Left ventricle myocardium superior (tissue), 1 donor: ENCODE measurements at places on chromosomes 11 and 22. TPM values are rescaled to one million over a fixed set of nuclear protein-coding genes. Genes with fewer than 3 reads are reported as not detected.

GRCh38 chr22:30989474-30989873 is 20.4 kb downstream of the TUG1 start:
- no peak for DNase-seq

GRCh38 chr11:97993562-97993961 is 1027.2 kb upstream of the CNTN5 start:
- no peak for DNase-seq

- DNase-seq, result no peak
These were observed 266.3 kb downstream of the DDX10 start for GRCh38 chr11:108931168-108931567.

GRCh38 chr11:10632483-10632882 is 61.1 kb downstream of the IRAG1 start:
- no peak for DNase-seq

- no peak for DNase-seq
These were observed 425.9 kb downstream of the TMEM135 start for GRCh38 chr11:87463486-87464102.

DNA sequence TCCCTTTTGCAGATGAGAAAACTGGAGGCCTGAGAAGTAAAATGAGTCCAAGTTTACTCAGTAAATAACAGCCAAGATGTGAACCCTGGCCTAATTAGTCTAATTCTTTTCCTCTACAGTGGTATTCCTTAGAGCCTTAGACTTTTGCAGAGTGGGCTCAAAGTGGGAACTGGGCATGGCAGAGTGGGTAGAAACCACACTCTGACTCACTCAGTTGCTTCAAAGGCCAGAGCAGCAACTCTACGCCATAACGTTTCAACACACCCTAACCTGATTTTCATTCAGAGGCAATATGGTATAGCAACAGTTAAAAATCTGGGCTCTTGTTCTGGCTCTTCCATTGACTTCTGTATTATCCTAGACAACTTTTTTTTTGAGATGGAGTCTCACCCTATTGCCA is 2.8 kb downstream of the THRSP start:
- no peak for DNase-seq

DNA sequence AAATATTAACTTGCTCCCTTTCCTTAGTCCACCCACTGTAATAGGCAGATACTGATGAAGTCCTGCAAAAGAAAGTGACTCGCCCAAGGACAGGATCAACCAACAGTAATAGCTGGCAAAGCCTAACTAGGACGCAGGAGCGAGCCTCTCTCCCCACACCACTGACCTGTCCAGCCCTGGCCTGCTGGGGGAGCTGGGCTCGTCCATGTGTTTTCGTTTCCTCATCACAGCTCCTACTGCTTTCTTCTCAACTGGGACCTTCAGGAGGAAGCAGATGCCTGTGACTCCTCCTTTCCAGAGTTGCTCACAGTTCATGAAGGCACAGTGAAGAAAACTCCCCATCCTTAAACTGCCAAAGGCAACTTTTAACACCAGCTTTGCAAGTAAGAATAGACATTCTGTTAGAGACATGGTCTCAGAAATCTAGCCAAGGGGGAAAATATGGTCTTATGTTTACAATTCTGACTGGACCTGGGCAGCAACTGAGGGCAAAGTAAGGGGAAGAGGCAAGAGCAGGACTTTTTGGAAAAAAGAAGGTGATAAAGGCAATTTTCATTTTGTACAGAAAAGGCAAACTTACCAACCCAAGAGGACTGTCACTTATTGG is 11.6 kb upstream of the GPHA2 start:
- DNase-seq, result no peak

DNA sequence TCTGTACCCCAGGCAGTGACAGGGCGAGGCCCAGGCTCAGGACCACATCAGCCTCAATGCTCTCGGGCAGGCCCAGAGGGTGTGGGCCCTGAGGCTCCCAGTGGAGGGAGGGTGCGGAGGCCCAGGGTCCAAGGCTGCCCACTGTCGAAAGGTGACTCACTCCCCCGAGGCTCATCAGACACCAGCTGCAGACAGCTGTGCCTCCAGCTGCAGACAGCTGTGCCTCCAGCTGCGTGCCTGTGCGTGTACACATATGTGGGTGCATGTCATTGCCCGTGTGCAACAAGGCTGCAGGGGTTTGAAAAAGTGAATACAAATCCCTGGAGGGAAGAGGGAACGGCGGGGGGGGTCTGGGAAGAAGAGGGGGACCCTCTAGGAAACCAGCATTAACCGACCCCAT is 134.3 kb downstream of the BRD1 start:
- DNase-seq, result no peak

- no peak for DNase-seq
These were observed 100.6 kb downstream of the DLG2 start for GRCh38 chr11:85526564-85526963.

GRCh38 chr22:39221999-39222686 is 22.6 kb downstream of the PDGFB start:
- peak; percentile 22 for DNase-seq

DNA sequence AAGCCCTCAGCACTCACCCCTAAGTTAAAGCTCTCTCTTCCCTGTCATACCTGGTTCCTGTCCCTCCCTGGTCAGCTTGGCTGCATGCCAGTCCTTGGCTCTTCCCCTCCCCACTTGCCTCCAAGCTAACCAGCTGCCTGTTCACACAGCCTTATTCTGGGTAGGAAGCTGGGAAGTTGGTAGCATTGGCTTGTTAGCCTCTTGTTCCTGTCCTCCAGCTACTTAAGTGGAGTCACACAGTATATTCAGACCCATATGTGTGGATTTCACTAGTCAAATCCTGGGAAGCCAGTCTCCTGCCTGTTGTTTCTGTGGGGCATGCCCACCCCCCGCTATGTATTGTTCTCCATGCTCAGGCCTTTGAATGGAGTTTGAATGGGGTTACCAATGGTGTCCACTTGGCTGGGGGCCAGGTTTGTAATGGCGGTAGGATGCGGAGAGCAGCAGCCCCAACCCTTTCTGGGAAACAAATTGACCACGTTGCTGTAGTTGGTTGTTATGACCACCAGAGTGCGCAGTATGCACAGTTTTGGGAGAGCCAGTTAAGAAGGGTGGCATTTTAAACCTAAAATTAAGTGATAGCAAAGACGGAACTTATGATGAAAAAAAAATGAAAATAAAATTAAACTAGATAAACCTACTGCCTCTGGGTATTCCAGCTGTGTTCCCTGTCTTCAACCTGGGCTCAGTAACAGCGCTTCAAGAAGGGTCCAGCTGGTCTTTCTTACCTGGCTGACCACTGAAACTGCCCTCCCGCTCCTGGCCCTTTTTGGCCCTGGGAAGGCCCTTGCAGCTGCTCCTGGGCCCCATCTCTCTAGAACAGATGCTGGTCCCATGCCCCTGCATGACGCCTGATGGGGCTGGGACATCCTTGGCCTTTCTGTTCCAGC is 10.7 kb upstream of the RPS3 start:
- peak; percentile 65 for DNase-seq

GRCh38 chr22:44786136-44786535 is 33.8 kb downstream of the ARHGAP8 start:
- DNase-seq, result no peak

GRCh38 chr11:133793271-133794035 is 51.9 kb downstream of the SPATA19 start:
- no peak for DNase-seq

DNA sequence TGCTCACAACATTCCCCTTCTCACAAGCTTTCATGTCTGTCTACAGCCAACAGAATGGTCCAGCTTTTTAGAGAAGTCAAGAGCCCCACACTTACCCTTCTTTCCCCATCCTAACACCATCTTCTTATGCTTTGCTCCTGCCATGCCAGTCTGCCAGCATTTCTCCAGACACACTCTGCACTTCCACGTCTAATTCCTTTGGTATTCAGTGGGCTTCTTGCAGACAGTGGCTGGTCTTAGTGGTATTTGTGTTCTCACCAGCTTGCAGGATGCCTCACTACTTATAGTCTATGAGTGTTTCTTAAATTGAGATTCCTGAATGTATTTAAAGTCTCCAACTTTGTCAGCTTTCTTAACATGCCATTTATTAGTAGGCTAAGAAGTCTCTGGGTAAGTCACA is 154.4 kb downstream of the BBOX1 start:
- no peak for DNase-seq

- DNase-seq, result no peak
These were observed 98.1 kb downstream of the ATXN10 start for GRCh38 chr22:45769569-45770210.

DNA sequence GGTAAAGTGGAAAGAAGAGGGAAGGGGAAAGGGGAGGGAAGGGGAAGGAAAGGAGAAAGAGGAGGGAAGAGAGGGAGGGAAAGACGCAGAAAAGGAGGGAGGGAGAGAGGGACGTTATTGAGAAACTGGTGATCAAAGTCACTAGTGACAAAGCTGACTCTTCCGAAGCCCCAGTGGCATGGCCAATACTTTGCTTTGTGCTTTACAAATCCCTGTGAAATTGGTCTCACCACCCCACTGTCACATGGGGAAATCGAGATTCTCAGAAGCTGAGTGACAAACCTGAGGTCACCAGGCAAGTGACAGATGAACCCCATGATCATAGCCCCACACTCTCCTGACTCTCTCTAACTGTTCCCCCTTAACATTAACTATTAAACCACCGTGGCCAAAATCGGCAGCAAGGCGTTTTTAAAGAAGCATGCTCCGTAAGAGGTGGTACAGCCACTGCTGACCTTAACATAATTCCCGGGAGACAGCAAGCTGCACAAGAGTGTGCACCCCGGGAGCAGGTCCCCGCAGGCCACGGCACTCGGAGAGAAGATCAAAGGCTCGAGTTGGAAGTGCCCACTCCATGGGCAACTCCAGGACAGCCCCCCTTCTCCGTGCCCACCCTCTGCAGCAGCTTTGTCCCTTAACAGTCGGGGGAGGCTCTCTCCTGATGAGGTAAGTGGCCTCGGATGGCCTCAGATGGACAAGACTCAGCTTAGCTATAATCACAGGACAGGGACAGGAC is 34.8 kb downstream of the CELSR1 start:
- DNase-seq, result no peak

DNA sequence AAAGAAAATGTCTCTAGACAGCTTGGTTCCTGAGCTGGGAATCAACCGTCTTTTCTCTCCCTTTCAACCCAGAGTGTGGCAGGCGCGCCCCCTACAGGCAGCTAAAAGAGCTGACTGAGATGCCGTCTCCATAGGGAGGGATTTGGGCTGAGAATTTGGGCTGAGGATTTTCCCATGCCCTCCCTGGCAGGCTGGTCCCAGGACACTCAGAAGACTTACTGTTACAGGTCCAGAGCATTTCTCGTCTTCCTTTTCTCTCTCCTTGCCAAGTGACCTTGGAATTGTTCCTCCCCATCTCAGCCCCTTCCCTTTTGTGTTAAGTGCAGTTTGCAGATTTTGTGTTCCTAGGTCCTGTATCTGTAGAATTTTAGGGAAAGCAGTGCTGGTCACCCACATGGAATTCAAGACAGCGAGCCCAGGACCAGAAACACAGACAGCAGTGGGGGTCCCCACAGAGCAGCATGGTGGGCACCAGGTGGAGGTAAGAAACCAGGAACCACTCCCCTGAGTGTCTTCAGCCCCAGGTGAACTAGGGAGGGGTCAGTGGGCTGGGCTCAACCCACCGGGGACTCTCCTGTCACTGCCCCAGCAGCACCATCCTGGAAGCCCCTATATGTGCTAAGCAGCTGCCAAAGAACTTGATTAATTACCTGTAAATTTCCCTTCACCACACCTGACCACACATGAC is 9.9 kb upstream of the IGLL5 start:
- peak; percentile 71 for DNase-seq

DNA sequence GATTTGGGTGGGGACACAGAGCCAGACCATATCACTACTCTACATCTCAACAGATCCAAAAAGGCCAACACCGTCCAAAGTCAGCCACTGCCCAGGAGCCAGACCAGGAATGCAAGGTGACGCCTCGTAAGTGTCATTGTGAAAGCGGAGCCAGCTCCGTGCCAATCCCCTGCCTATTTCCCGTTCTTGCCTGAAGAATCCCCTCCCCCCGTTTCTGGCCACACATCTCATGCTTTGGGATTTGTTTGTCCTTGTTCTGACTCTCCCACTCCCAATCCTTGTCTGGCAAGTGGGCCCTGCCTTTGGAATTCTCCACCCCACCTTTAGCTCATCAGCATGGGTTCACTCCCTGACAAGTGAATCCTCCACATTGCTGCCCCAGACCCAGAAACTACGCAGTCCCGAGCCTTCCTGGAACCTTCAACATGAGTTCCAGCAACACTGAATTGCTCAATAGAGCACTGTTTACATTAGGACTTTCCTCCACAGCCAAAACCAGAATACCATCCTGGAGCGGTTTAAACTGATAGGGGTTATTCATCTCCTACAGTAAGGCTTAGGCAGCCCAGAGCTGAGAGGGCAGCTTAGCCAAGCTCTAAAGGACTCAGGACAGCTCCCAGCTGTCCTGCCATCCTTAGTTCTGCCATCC is 6.0 kb upstream of the SLC35C1 start:
- DNase-seq, result no peak

- DNase-seq, result peak; percentile 77
These were observed 101.6 kb downstream of the SWAP70 start for GRCh38 chr11:9765320-9766101.

- no peak for DNase-seq
These were observed 232.7 kb upstream of the B3GAT1 start for GRCh38 chr11:134644476-134645456.

GRCh38 chr22:37544955-37545702 is 15.2 kb upstream of the CDC42EP1 start:
- peak; percentile 82 for DNase-seq

GRCh38 chr11:126489836-126490660 is 134.6 kb downstream of the ST3GAL4 start:
- no peak for DNase-seq

- DNase-seq, result no peak
These were observed 106.3 kb downstream of the MTNR1B start for GRCh38 chr11:93075782-93076181.

- DNase-seq, result peak; percentile 52
These were observed 15.4 kb downstream of the PPM1F start for GRCh38 chr22:21937041-21937820.

DNA sequence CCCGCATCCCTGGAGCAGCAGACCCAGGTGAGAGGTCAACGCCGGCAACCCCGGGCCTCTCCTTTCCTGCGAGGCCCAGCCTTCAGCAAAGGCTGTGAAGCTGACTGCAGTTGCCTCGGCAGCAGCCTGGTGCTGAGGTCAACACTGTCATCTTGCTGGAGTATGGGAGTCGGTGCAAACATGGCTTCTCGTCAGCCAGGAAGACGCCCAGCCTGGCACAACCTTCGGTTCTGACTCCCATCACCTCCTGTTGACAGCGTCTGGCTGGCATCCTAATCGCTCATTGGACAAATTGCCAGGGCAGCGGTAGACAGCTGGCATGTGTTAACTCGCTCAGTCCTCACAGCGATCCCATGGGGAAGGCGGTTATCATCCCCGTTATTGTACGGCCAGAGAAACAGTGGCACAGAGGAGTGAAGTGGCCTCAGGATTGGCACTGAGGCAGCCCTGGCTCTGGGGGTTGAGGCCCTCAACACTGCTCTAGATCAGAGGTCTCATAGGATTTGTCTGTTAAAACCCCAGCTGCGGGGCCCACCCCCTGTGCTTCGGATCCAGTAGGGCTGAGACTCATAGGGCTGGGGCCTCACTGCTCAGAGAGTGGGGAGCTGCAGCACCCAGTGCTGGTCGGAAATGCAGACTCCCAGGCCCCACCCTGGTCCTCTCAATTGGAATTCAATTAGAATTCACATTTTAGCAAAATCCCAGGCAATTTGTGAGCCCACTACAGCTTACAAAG is 39.3 kb upstream of the TP53I11 start:
- DNase-seq, result peak; percentile 91

RASSF10 gene
- 0.42 TPM for total RNA-seq

C22orf15 gene
- not detected for total RNA-seq

OR51E1 gene
- total RNA-seq, result 1.8 TPM

PHETA2 gene
- total RNA-seq, result 2.7 TPM

OR8B8 gene
- not detected for total RNA-seq

CD3E gene
- 1.1 TPM for total RNA-seq

APOL5 gene
- total RNA-seq, result not detected

PRSS23 gene
- 5.6 TPM for total RNA-seq

POTEH gene
- total RNA-seq, result not detected
